ENCODE measurements at places on chromosomes 5 and 9.

DNA sequence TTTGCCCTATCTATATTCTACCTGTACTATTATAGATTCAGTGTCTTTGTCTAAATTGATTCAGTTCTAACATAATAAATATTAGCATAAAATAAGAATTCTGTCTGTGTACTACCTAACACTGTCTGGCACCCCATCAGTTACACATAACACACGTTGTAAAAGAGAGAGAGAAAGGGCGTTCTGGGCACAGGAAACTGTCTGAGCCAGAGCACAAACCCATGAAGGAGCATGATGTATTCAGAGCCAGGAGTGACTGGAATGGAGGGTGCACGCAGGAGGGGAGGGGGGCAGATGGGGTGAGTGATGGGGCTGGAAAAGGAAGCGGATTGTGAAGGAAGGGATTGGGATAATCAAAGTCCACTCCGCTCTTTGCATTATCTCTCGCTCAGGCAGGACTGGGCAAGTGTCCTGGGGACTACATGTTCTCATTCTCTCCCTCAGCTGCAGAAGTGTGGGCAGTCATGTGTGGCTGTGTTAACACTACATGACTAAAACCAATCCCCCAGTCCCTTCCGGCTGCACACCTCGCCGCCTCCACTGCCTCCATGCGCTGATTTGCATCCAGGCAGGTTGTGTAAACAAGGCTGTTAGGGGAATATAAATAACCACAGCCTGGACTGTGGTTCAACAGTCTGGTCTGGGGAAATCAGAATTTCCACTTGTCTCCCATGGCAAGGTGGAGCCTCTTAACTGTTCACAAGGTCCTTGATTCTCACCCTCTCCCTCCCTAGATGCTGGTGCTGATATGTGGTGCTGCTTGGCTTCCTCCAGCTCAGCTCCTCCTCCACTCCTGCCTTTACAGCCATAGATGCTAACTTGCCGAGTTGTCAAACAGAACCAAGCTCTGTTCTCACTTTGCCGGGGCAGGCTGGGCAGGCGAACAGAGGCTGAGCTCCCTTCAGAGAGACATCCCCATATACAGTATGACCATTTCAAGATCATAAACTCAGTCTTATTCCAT is 367.5 kb upstream of the BRINP1 start:
- DNase-seq: peak; percentile 53

DNA sequence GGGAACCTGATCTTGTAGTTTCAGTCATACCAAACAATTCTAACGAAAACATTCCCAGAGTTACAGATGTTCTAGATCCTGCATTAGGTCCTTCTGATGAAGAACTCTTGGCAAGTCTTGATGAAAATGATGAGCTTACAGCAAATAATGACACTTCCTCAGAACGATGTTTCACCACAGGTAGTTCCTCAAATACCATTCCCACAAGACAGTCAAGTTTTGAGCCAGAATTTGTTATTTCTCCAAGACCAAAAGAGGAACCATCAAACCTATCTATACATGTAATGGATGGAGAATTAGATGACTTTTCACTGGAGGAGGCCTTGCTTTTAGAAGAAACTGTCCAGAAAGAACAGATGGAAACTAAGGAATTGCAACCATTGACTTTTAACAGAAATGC is 21.0 kb downstream of the RMI1 start:
- DNase-seq: no peak

- no peak for DNase-seq
Observed at GRCh38 chr5:5521478-5521877, 99.0 kb downstream of the ICE1 start.

GRCh38 chr5:153797484-153797883 is 241.2 kb downstream of the FAM114A2 start:
- DNase-seq: no peak

DNA sequence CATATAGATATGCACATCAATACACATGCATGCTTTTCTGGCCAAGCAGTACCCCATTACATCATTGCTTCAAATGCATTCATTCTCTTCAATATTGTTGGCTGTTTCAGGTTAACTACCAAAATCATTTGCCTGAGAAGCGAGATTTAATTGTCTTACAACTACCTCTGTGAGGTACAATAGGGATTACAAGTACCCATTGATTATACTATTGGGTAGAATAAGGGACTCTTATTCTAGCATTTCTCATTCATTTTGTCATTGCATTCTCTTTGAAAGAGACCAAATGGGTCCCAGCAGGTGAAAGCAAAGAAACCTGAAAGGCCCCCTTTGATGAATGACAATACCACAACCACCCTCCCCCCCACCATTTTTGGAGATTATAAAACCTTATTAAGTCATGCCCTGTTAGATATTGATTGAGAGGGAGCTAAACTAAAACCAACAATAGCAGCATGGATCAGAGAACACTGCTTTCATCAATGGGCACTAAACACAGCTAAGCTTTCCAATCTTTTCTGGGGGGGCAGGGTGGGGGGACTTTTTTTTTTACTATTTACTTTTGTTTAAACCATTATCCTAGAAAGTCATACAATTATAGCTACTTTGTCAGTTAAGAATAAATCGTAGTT is 375.0 kb upstream of the CCNH start:
- DNase-seq: no peak

DNA sequence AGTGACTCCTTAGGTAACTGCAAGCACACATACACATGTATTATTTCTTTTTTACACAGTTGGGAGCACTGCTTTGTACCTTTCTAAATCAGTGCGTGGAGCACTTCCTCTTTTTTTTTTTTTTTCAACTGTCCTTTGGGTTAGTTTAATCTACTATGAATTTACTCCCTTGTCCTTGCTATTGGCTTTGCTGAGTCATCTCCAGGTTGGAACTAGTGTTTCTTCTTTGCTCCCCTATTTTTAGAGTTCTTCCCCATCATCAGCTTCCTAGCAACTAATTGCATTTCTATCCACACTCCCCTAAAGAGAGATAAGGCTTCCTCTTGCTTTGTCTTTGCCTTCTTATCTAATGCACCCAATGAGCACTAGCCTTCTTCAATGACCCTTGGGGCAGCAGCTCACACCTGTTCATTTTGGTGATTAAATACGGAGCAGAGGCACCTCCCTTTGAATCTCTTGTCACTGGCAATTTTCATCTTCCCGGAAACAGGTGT is 24.3 kb downstream of the S100Z start:
- no peak for DNase-seq

GRCh38 chr5:566636-567309 is 42.5 kb upstream of the SLC9A3 start:
- DNase-seq: no peak

GRCh38 chr9:91907484-91908292 is 42.3 kb downstream of the ROR2 start:
- DNase-seq: no peak

DNA sequence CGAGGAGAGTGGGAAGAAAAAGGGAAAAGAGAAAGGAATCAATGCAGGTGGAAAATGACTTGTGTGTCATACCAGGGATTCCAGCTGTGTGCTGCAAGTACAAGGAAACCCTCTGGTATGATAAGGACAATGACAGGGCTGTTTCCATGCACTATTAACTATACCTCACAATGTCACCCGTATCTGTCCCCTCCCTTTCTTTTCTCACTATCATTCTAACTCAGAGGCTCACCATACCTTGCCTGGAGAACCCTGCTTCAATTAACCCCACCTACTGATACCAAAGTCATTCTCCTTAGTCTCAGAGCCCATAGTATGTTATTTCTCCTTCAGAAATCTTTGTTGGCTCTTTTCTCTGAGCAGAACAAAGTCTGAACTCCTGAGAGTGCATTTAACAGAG is 236.2 kb upstream of the NREP start:
- DNase-seq: no peak

GRCh38 chr5:31962351-31962751 is 211.8 kb downstream of the GOLPH3 start:
- DNase-seq: no peak

Data from nephron progenitor cell (in vitro differentiated cells).